RWPE2 (cell line): ENCODE measurements at places on chromosomes 1 and 21.
A peak's percentile ranks its signal among the peaks of the same experiment; 100 is the strongest.

DNA sequence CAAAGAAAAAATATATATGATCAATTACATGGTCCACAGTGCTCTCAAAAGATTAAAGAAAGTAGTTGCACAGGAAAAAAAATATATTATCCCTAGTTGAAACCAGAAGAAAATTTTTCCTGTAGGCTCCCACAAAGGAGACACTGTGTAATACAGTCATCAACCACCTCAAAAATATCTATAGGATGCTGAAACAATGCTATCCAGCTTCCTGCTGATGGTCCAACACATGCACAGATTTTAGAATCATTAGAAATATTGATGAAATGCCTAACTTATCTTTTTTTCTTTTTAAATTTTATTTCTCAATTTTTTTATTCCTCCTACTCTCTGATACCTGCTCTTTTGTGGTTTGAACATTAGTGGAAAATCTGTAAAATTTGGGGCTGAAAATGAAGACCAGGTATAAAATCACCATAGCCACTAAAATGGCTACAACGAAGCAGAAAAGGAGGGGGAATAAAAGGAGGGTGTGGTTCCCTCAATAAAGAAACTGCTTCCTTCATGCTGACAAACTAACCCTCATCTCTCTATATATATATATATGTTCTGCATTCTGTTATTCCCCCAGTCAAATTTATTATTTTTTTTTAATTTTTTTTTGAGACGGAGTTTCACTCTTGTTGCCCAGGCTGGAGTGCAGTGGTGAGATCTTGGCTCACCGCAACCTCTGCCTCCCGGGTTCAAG is 28.3 kb upstream of the FBXO28 start:
- no peak for DNase-seq

DNA sequence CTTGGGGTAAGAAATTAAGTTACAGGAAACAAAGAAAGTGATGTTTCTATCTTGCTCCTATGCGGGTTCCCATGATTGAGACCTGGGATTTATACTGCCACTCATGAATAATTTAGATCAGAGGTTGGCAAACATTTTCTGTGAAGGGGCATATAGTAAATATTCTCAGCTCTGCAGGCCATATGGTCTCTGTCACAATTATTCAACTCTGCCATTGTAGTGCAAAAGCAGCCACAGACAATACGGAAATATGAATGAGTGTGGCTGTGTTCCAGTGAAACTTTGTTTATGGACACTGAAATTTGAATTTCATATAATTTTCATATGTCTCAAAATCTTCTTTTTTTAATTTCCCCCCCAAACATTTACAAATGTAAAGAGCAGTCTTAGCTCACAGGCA is 127.2 kb downstream of the FOXD2 start:
- no peak for DNase-seq

GRCh38 chr1:61518670-61519400 is 206.1 kb downstream of the TM2D1 start:
- no peak for DNase-seq

GRCh38 chr1:221729771-221730330 is 12.0 kb downstream of the DUSP10 start:
- no peak for DNase-seq

- DNase-seq = peak; percentile 9
These were observed 49.4 kb downstream of the LGR6 start for GRCh38 chr1:202243006-202243405.

- DNase-seq = no peak
These were observed at the start of gene RIPPLY3 for GRCh38 chr21:37006486-37007291. Gene RIPPLY3, plus strand, starts transcription at chr21:37006702. Its CDS starts 71 bp downstream, at chr21:37006773.

GRCh38 chr1:245822996-245823395 is 668.2 kb downstream of the KIF26B start:
- DNase-seq = no peak

DNA sequence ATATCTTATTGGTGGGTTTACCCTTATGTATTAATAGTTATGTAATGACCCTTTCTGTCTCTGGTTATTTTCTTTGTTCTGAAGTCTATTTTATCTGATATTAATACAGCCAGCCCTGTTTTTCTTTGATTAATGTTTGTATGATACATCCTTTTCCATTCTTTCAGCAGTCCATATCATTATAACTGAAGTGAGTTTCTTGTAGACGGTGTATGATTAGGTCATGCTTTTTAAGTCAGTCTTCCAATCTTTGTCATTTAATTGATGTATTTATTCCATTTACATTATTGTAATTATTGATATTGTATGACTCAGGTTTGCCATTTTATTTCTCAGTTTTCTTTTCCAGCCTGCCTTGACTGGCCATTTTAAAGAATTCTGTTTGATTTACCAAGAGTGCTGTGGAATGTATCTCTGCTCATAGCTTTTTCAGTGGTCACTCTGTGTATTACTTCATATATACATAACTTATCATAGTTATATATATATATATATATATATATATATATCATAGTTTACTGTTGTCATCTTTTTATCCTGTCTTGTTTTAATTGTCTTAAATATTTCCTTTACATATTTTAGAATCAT is 10.5 kb downstream of the RAB4A start:
- no peak for DNase-seq

GRCh38 chr1:183533617-183534174 is 56.6 kb downstream of the NCF2 start:
- DNase-seq = no peak

DNA sequence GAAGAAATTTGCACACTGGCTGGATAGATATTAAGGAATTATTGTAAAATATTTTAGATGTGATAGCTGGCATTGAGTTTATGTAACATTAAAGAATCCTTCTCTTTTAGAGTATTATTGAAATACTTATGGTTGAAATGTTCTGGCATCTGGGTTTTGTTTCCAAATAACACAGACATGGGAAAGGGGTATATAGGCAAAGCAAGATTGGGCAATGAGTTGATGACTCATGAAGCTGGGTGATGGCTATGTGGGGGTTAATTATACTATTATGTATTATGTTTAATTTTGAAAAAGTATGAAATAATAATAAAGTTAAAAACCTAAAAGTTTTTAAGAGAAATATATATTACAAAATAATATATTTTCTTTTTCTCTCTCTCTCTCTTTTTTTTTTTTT is 12.5 kb upstream of the PTPN14 start:
- DNase-seq = no peak

- DNase-seq = no peak
These were observed 12.5 kb downstream of the S100A10 start for GRCh38 chr1:151981178-151981525.

DNA sequence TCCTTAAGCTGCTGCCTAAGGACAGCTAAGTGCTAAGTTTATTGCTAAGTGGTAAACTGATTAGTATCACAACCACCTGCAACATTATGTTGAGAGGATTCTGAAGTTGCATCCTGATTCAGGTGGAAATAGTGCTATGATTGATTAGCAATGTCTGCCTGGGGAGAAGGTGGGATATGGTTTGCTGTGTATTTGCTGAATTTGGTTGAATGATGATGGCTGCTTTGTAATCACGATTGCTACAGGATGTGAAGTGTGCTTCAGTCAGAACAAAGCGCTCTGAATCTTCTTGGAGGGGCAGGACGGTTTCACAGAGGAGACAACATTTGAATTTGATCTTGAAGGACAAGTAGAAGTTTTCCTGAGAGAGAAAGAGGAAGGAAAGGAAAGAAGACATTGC is 226.0 kb downstream of the ST6GALNAC3 start:
- no peak for DNase-seq

DNA sequence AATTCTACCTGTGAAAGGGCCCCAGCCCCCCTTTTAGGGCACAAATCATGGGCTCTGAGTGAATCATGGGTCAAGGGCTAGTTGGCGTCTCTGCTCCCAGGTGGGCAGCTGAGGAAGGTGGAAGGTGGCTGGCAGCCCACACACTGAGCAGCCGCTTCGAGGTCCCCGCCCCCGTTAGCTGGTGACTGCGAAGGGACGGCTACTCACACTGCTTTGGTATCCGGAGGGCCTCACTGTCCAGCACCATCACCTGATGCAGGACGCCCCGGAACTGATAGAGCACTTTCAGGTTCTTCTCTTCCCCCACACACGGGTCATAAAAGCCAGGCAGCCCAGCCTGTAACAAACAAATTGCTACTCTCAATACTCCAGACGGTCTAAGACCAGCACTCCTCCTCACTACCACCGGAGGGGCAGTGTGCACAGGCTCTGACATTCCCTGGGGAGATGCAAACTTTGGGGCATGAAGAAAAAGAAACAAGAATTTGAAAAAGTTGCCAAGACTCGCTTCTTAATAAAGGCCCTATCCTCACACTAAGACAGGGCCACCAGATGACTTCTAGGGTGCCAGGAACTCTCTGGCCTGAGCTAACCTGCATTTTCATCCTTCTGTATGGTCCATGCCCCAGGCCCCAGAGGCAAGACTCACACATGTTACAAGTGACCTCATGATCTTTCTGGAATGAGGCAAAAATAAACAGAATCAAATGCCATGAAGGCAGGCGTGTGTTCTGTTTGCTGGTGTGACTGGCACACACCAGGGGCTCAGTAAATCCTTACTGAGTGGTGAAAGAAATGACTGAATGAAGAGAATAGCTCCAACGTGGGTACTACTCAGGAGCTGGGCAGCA is 11.5 kb downstream of the THAP3 start:
- no peak for DNase-seq

- DNase-seq = no peak
These were observed 26.6 kb downstream of the KRTAP24-1 start for GRCh38 chr21:30256100-30256499.

GRCh38 chr1:182652933-182653332 is 31.5 kb downstream of the RGS8 start:
- no peak for DNase-seq

DNA sequence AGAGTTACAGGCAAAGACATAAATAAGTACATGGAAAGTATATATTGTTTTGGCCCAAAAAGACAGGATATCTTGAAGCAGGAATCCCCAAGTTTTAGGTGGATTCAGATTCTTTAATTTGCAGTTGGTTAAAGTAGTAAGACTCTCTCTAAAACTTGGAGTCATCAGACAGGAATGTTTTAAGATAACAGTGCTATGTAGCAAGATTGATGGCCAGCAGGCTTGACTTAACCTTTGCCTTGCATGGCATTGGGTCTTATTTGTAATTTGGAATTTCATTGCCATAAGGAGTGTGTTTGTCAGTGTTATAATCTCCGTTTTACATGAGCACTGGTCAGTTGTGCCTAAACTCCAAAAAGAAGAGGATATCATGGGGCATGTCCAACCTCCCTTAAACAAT is 727.6 kb upstream of the CHRM3 start:
- DNase-seq = no peak

GRCh38 chr1:56098946-56099345 is 480.4 kb downstream of the PLPP3 start:
- DNase-seq = no peak

DNA sequence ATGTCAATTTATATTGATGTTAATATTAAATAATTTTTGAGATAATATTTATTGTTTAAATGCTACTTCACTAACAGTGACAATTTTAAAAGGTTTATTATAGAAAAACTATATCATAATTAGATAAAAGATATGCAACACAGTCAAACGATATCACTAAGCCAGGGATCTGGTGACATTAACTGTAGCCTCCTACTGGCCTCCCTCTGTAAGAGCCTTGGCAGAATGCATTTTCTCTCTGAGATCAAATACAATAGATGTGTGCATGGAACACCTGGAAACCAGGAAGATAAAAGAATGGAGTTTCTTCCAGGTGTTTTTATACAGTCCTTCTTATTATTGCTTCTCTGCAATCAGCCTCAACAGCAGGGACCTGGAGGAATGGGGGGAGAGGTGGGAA is 1762.1 kb downstream of the BRINP3 start:
- DNase-seq = no peak

DNA sequence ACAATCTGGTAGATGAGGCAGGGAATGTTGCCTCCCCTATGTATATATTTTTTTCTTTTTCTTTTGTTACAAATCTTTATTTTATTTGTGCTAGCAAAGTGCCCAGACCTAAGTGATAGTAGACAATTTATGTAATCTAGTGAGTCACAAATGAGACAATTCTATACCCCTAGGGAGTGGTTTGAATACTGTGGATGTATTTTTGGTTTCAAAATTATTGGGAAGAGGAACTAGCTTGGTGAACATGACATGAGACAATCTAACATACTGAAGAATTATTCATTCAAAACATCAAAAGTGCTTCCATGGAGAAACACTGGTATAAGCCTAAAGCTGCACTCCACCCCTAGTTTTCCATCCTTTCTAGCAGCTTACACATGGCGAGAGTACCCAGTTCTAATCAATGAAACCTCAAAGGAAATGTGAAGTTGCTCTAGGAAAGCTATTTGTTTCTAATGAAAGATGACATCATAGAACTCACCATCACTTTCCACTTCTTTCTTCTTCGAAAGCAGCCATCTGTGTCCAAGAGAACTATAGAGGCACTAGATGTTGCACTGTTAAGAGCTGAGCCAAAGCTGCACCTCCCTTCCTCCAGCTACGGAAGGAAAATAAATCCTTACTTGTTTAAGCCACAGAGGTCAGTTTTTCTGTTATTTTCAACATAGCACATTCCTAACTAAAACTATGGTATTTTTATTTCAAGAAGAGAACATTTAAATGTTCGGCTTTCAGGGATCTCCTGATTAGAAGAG is 764.6 kb downstream of the LTN1 start:
- DNase-seq = no peak

GRCh38 chr1:180358649-180359048 is 128.6 kb downstream of the LHX4 start:
- DNase-seq = no peak

- no peak for DNase-seq
These were observed 211.8 kb downstream of the TOMM20 start for GRCh38 chr1:234916840-234917239.

- DNase-seq = no peak
These were observed 98.9 kb downstream of the SPSB1 start for GRCh38 chr1:9391620-9392019.

DNA sequence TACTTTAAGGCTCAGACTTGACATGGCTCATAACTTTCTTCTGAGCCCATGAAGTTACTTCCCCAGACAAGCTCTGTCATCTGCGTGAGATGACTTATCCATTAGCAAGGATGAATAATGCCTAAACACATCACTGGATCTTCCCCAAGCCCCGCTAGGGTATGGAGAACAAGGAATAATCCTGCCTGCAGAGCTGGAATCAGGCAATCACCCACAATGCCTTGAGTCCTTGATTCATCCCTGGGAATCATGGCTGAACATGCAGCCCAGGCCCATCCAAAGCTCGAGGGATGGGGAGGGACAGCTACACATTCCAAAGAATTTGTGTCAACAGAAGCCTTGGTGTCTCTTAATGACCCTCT is 131.7 kb downstream of the PSMG1 start:
- DNase-seq = no peak

GRCh38 chr1:41158966-41159365 is 83.1 kb downstream of the SCMH1 start:
- no peak for DNase-seq

GRCh38 chr1:63731117-63732043 is 42.4 kb upstream of the ROR1 start:
- peak; percentile 77 for DNase-seq

- DNase-seq = no peak
These were observed 25.7 kb upstream of the PEX10 start for GRCh38 chr1:2438038-2438437.

GRCh38 chr1:183675883-183676585 is 22.9 kb upstream of the APOBEC4 start:
- DNase-seq = no peak

GRCh38 chr1:176460544-176461336 is 2.2 kb upstream of the PAPPA2 start:
- DNase-seq = no peak

- no peak for DNase-seq
These were observed 6.2 kb downstream of the TMCO4 start for GRCh38 chr1:19793360-19794046.

- DNase-seq = no peak
These were observed 235.2 kb downstream of the KCNT2 start for GRCh38 chr1:196372896-196373536.
